ENCODE measurements at places on chromosomes 3 and 15.

GRCh38 chr15:77021803-77022381 lies 27.0 kb downstream of the PSTPIP1 start:
- DNase-seq, result no peak

GRCh38 chr15:77720173-77720572 lies 87.5 kb upstream of the LINGO1 start:
- DNase-seq, result no peak

- DNase-seq, result no peak
Observed at GRCh38 chr3:97359977-97360376, 404.6 kb upstream of the ARL6 start.

GRCh38 chr3:100413613-100414012 lies 12.3 kb downstream of the LNP1 start:
- DNase-seq, result no peak

GRCh38 chr3:54841471-54841870 lies 86.4 kb downstream of the LRTM1 start:
- DNase-seq, result no peak

GRCh38 chr3:88142094-88142624 lies 7.6 kb upstream of the C3orf38 start:
- DNase-seq, result no peak

- no peak for DNase-seq
Observed at GRCh38 chr3:181629029-181629428, 82.7 kb upstream of the SOX2 start.

GRCh38 chr3:81823882-81824395 lies 62.5 kb upstream of the GBE1 start:
- peak; percentile 18 for DNase-seq
